NCI-H2227 treated with DMSO at 0.1 percent for 48 hours (cell line): ENCODE measurements at places on chromosomes 5 and 9.

GRCh38 chr9:114611516-114612271 is 603 bp downstream of the TMEM268 start:
- no peak for DNase-seq

DNA sequence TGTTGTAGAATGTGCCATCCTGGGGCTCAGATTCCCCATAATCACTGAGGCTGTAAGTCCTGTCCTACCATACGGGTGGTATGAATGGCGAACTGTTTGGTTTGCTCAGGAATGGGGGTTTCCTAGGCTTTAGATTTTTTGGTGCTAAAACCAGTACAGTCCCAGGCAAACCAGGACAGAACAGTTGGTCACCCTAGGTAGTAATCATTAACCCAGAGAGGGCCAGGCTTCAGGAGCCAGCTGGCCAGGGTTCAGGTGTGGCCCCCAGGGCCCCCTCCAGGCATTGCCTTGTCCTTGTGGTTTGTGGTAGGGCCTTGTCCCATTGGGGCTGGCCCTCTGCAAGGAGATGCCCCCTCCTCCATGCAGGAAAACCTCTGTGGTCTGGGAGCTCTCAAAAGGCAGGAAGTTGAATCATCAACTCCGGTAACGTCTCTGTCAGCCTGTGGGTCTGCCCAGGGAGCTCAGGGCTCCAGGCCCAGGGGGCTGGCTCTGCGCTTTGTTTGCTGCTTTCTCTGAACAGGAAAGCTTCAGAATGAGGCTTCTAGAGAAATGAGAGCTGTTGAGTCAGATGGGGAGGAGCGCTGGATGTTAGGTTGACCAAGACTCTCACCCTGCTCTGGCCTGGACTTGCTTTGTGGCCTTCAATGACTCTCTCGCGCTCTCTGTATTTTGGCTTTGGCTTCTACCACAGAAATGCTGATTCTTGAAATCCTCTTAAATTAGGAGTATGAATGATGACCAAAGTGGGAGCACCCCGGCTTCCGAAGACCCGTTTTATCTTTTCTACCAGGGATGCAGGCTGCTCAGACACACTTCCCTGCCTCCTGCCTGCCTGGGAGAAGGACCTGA is 22.2 kb upstream of the JADE2 start:
- DNase-seq, result no peak

DNA sequence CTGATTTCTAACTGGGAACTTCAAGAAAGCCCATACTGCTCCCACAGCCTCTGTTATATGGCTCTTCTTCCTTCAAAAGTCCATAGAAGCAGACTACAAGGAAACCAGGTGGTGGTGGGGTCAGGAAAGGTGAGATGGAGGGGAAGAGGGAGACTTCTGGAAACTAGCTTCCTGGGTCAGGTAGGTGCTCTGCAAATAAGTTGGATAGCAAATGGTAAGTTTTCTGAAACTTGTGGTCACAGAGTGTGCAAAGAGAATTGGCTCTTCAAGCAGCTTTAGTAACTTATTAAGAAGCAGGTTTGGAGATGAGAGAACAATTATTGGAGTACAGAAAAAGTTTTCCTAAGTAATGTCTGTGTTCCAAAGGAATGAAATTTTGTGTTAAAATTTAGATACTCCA is 316.9 kb downstream of the ADGRV1 start:
- DNase-seq, result no peak

DNA sequence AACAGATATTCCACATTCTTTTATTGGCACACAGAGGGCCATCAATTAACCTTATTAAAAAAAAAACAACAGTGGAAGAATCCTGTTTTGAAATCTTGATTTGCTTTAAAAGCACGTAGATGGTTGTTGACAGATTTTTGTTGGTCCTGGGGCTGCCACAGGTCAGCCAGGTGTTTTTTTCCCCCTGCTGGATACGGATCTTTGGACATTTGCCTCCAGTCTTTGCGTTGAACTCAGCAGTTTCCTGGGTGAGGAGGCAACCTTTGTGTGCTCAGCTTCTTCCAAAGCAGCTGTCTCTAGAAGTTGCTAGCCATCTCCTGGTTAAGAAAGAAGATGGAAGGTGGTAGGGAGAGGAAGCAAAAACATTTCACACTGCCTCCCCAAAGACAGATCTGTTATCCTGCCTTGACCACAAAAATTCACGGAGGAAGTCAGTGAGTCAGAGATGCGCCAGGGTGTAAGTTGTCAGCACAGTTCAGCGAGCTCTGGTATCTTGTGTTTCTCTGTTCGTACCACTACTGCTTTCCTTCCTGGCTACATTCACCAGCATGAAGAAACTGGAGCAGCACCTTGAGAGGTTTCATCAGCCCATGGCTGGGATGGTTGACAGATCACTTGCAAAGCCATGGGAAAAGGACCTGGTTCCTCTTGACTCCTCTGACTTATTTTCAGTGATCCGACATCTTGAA is 207.3 kb downstream of the ARHGAP26 start:
- no peak for DNase-seq

- no peak for DNase-seq
Measured at GRCh38 chr9:130214776-130215340, 42.7 kb downstream of the NCS1 start.
